ENCODE measurements at places on chromosomes 1 and 21.

GRCh38 chr21:25243808-25244207, 363.5 kb downstream of the MRPL39 start:
- no peak for DNase-seq

- DNase-seq = no peak
Observed at GRCh38 chr1:54220004-54220811, 20.2 kb downstream of the MRPL37 start.

DNA sequence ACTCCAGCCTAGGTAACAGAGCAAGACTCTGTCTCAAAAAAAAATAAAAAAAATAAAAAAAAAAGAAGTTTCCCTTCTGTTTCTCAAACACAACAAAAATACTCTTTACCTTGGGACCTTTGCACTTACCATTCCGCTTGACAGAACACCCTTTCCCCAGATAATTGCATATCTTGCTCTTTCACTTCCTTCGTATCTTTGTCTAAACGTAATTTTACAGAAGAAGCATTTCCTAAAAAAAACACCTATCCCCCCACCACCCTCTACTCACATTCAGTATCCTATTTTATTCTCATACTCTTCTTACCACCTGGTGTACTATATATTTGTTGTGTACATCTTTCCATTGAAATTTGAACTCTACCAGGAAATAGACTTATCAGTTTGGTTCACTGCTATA, 32.7 kb downstream of the ASH1L start:
- DNase-seq = no peak

DNA sequence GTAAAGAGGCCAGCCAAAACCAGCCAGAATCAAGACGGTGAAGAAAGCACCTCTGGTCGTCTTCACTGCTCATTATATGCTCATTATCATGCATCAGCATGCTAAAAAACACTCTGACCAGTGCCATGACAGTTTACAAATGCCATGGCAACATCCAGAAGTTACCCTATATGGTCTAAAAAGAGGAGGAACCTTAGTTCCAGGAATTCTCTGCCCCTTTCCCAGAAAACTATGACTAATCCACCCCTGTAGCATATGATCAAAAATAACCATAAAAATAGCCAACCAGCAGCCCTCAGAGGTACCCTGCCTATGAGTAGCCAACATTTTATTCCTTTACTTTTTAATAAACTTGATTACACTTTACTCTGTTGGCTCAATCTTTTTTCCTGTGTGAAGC, 34.2 kb upstream of the PBX1 start:
- no peak for DNase-seq

DNA sequence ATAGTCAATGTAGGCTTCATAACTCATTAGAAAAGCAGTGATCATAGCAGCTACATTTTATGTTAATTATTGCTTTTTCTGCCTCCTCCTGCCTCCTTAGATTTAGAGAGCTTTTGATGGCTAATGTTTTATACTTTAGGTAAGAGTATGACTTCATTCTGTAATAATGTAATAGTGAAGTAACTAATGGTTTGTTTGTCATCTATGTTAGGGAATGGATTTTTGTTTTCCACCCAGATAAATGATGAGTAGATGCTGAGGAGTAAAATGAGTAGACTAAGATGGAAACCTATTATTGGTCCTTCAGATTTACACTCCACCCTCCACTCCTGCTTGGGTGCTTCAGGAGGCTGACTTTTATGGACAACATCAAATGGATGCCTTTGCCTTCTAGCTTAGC, 170.6 kb downstream of the CTH start:
- DNase-seq = no peak

GRCh38 chr1:207672522-207673130, 27.7 kb downstream of the CR1L start:
- peak; percentile 7 for DNase-seq

GRCh38 chr1:170863621-170864020, 71.7 kb upstream of the MROH9 start:
- DNase-seq = no peak

GRCh38 chr1:61348025-61348665, 265.8 kb downstream of the NFIA start:
- no peak for DNase-seq

DNA sequence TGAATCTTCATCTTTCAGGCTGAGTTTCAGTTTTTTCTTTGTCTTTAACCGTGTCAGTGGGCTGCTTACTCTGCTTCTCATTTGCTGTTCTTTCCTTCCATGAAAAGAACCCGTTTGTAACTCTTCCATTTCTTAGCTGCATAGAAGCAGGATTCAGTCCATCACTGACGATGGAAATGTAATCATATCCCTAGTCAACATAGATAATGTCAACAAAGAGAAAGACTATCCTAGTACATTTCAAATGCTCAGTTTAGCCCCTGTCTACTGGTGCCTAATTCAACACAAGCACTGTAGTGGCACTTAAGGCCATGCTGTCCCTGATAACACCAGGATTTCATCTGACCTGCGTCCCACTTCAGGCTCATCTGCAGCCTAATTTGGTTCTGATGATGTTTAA, 376 bp downstream of the GBP1 start:
- no peak for DNase-seq

DNA sequence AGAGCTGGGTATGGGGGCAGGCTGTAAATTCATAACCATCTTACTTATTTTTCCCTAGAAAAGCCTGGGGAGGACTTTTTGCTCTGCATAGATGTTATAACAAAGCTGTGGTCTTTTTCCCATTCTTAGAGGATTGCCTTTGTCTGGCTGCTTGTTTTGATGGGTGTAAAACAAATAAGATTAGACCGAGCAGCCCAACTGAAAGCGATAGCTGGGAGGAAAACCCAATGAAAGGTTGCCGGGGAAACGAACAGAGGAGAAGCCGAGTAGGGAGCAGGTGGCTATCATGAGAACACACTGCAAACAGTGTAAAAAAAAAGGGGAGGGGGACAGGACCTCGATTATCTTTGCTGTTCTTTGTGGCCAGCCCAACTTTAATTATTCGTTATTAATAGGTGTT, 1.9 kb downstream of the ELAVL4 start:
- peak; percentile 65 for DNase-seq

DNA sequence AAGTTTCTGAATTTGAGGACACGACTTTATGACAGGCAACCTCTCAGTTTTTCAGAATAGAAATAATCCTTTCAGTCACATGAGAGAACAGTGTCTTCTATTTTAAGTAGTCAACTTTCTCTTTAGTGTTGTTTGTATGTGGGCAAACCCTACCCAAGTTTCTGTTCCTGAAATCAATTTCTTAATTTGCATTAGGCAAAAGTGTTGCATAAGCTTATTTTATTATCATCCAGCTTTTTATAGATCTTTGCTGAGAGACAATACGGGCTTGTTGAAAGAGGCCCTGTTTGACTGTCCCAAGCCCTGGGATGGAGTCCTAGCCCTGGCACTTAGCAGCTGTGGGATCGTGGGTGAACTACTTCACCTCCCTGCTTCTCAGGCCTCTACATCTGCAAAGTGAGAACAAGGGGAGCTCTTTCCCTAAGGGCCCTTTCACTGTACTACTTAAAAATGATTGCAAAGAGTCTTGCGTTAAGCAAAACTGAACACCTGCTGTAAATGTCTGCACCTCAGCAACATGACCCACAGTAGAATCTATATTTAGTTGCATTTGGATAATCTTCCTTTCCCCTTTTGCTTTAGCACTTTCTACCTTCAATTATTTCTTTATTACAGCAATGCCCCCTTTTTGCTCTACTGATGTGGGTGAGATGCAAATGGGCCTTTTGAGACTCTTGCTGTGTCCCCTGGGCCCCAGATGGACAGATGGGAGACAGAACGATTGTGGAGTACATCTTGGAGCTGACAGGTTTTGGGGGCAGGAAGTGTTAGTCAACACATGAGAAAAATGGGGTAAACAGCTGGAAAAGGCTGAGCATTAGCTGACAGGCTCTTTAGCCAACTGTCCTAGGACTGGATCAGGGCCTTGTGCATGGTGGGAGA, 41.0 kb upstream of the SCAF4 start:
- DNase-seq = peak; percentile 15

DNA sequence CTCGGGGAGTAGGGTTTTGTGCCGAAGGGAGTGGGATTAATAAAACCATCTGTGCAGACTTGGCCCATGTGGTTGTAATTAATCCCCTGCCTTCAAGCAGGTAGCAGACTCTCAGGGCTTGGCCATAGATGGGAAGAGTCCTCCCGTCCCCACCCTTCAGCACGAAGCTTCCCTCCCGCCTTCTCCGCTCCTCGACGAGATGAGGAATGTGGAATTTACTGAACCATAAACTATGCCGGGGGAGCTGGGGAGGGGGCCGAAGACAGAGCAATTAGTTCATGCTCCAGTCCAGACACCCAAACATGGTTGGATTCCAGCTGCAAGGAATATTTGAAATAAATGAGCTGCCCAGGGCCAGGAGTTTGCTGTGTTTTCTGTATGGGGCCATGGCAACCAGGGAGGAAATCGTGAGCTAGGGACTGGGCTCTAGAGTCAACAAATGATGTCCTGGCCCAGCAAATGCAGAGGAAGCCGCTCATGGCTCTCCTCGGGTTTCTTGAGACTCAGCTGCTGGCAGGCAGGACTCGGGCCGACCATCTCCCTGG, 78.8 kb downstream of the SPSB1 start:
- no peak for DNase-seq

GRCh38 chr1:39094685-39095084, 68.5 kb downstream of the NDUFS5 start:
- DNase-seq = no peak

GRCh38 chr1:24107462-24108138, 4.3 kb downstream of the MYOM3 start:
- DNase-seq = no peak

DNA sequence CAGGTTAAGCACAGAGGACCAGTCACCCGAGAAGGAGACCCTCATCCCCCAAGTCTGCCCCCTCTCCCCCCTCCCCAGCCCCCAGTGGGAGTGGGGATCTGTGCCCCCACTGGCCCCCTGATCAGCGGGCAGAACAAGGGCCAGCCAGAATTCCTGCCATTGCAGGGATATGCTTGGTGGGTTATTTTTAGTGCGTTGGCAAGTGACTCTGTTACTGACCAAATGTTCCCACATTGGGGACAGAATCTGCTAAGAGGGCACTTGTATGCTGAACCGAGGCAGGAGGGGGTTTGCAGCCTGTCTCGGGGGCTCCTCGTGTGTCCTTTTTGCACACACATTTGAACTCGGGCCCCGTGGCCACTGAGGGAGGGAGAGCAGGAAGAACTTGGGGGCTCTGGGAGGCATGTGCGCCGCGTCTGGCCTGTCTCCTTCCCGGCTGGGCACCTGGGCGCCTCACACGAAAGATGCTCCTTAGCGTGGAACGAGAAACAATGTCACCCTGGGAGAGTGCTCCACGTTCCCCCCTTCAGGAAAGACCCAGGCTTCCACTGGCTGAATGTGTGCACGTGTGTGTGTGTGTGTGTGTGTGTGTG, 66.4 kb upstream of the CASZ1 start:
- DNase-seq = no peak

DNA sequence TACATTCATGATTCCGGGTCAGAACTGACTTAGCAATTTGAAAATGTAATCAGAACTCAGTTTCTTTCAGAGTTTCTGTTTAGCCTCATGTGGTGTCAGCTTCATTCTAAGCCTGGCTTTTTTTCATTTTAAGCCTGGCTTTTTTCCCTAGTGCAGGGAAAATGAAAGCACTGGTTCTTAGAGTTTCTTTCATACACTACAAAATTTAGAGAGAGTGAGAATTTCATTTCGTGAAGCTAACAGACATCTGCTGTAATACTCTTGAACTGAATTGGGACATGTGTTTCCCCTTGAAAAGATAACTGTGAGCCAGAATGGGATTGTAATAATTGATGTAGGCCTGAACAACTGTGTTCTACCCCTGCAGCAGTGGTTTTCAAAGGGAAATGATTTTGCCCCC, 95.3 kb upstream of the KIAA0040 start:
- no peak for DNase-seq

DNA sequence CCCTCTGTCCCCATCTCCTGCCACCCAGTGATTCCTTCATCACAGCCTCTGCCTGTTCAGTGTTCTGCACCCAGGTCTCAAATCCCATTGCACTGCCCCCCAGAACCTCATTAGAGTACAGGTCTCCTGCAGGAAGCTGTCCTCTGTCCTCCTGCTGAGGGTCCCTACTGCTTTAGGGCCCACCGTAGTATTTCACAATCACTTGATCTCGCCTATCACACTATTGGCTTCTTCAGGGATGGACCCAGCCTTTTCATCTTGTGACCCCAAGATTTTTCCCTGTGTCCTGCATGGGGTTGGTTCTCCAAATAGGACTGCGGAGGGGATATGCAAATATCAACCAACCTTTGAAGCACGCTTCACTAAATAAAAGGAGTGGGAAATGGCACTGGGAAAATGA, 331.1 kb upstream of the AJAP1 start:
- no peak for DNase-seq

- no peak for DNase-seq
Observed at GRCh38 chr21:41627428-41627827, 119.5 kb upstream of the TMPRSS2 start.

GRCh38 chr21:37392441-37392840, 25.9 kb downstream of the DYRK1A start:
- no peak for DNase-seq

GRCh38 chr1:74699331-74699730, 25.7 kb upstream of the ERICH3 start:
- DNase-seq = no peak

- DNase-seq = no peak
Observed at GRCh38 chr1:168751195-168751650, 22.2 kb upstream of the DPT start.

GRCh38 chr21:45931397-45931969, 50.1 kb upstream of the COL6A1 start:
- DNase-seq = no peak

DNA sequence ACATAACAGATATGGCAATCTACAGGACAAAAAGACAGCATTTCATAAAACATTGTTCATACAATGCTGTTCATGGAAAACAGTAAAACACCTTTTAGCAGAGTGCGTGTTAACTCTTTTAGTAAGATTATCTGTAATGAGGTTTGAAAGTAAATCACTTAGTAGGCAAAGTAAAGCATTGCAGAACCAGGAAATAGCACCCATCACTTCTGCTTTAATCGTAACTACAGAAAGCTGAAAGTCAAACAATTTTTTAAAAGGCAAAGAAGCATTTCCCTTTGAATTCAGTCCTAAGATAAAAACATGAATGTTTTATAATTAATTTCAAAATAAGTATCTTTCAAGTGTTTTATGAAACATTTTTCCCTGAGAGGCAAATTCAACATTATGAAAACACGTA, 63.3 kb upstream of the RNF11 start:
- no peak for DNase-seq

DNA sequence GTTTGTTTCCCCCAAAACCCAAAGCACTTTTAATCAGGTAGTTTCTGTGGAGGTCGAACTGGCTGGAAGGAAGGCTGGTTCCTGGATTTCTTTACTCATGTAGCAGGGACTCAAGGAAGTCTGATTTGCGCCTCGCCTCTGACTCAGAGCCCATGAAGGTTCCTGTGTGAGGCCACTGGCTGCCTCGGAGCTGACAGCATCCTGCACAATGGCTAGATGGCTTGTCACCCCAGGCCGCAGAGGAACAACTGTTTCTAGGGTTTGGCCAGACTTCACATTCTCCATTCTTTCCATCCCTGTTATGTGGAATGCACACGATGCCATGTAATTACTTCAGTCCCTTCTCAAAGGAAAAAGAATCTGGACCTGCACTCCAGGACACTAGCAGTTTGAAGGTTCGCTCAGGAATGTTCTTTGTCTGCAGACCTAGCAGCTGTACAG, 39.1 kb upstream of the PRSS38 start:
- DNase-seq = no peak

GRCh38 chr1:233777566-233777965, 126.9 kb upstream of the SLC35F3 start:
- DNase-seq = no peak
